ENCODE measurements at places on chromosomes 13 and 19.

GRCh38 chr19:38868551-38868950 is 9.5 kb downstream of the RINL start:
- DNase-seq, result no peak

GRCh38 chr13:110529522-110530311 is 31.8 kb downstream of the RAB20 start:
- DNase-seq, result no peak

DNA sequence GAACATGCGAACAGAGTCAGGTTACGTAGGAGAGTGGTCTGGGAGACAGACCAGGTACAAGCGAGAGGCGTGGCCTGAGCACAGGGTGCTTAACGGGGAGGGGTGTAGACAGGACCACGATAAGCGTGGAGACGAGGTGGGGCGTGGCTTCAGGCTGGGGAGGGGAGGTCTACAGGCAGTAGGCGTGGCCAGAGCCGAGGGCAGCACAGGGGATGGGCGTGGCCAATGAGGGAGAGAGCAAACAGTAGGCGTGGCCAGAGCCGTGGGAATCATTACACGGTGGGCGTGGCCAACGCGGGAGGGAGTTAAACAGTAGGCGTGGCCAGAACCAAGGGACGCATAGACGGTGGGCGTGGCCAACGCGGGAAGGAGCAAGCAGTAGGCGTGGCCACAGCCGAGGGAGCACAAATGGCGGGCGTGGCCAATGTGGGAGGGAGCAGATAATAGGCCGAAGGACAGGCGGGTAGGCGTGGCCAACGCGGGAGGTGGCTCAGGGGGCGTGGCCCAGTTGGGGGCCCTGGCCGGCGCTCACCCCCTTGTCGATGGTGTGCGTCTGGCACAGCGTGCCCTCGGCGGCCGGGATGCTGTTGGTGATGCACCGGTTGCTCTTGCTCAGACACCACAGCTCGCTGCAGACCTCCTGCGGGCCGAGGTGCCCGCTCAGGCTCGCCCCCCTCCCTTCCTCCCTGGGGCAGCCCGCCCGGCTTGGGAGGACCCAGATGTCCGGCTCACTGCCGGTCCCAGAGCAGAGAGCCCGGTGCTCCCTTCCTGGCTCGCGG is 15.2 kb upstream of the MYO1F start:
- DNase-seq, result peak; percentile 89

DNA sequence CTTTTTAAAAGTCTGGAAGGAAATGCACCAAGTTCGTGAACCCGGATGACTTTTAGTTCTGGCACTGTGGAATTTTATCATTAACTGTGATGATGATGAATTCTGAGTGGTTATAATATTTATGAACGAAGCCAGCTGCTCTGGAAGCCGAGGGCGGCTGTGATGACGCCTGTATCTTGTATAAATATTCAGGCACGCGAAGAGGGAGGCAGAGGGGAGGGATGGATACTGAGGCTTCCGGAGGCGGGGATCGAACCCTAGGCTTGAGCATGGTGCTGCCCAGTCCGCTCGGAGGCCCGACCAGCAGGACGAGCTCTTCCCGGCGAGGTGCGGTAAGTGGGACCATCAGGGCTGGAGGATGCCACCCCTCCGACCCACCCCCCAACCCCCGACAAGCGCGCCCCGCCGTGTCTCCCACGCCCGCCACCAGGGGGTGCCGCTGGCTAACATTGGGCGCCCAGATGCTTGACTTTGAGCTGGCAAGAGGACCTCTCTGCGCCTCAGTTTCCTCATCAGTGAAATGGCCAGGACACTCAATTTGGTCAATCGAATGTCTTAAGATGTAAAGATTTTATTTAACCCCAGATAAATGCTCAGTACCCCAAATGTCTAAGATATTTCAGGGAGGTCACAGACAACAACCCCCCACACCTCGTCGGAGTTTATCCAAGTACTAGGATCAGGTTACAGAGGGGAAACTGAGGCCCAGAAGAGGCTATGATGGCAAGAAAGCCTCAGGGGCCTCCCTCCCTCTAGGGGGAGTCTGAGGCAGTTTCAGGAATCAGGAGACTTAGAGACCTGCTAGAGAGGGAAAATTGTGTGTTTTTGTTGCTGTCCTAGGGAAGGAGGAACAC is 4.5 kb upstream of the RAB3A start:
- DNase-seq, result no peak

DNA sequence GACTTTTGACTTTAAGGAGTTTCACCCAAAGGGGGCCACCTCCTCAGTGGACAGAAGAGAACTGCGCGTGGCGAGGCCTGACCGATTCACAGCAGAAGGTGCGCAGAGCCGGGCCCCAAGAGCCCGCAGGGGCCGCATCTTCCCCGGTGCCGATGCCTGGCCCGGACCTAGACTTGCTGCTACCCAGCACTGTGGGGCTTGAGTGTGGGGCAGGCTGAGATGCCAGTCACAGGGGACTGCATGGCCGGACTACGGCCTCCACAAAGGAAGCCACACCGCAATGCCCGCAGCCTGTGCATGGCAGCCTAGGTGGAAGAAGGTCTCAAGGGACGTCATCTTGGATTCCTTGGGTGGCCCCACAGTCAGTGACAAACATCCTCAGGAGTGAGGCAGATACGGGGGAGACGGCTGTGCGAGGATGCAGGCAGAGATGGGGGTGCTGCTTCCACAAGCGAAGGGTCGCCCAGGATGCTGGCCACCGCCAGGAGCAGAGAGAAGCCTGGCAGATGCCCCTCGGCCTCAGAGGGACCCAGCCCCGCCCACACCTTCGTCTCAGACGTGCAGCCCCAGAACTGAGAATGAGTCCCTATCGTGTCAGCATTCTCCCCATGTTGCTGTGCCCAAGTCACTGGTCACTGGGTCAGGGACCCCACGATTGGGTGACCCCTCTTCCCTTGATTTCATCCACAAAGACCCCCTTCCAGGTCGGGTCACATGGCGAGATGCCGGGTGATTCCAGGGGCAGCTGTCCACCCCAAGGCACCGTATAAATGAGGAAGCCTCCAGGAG is 16.9 kb downstream of the MOB3A start:
- DNase-seq, result no peak
